ENCODE measurements at places on chromosomes 4 and X.

DNA sequence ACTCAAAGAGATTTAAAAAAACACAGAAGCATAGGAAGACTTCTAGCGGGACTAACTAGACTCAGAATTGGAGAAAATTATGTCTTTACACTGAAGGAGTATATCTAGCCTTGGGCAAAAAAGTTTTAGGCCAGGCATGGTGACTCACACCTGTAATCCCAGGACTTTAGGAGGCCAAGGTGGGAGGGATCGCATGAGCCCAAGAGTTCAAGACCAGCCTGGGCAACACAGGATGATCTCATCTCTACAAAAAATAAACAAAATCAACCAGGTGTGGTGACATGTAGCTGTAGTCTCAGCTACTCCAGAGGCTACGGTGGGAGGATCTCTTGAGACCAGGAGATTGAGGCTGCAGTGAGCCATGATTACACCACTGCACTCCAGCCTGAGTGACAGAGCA is 99.5 kb downstream of the NEUROG2 start:
- no peak for DNase-seq

DNA sequence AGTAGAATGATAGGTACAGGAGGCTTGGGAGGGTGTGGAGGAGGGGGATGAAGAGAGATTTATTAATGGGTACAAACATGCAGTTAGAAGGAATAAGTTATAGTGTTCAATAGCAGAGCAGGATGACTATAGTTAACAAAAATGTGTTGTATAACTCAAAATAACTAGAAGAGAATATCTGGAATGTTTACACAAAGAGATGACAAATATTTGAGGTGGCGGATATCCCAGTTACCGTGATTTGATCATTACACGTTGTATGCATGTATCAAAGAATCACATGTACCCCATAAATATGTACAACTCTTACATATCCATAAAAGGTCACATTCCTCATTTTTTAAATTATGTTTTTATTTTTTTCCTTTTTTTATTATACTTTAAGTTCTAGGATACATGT is 456.6 kb downstream of the MAGEB5 start:
- no peak for DNase-seq

- DNase-seq, result no peak
These were observed 51.4 kb downstream of the SHROOM4 start for GRCh38 chrX:50762578-50762977.

- DNase-seq, result no peak
These were observed 95.0 kb downstream of the ARX start for GRCh38 chrX:24920769-24921168.

DNA sequence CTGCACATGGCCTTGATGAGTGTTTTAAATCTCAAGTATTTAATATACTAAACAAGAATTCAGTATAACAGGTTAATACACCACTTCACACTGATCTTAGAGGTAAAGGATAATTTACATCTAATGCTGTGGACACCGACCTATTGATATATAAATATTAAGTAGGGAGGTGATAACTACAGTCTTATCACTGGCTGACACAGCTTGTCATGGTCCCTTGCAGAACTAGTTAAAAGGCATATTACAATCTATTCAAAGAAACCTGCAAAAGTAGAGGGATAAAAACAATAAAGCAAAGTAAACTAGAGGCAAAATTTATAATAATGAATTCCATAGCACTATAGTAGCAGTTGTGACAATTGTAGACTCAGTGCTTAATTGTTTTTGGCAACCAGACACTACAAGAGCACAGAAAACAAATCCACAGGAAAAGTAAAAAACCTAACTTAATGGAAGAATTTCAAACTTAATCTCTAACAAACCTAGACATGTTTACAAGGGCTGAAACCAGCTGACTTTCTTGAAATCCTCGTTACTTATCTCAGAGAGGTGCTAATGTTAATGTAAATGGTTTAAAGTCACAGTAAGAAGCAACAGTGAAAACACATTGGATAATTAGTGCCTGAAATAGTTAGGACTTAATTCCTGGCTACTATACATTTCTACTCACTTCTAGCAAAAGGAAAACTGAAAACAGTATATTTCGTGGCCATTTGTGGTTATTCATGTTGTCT is 25.0 kb downstream of the MFAP3L start:
- no peak for DNase-seq

DNA sequence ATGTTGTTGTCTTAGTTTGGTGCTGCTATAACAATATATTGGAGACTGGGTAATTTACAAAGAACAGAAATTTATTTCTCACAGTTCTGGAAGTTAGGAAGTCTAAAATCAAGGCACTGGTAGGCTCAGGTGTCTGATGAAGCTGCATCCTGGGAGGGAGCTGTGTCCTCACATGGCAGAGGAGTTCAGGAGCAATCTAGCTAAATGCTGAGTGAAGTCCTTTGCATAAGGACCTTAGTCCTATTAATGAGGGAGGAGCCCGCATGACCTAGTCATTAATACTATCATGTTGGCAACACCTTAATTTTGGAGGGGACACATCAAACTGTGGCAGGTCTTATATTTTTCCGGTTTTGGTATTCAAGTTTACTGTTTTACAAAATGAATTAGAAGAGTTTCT is 36.0 kb upstream of the NSUN7 start:
- no peak for DNase-seq

Measured in stimulated activated CD4-positive, alpha-beta T cell treated with anti-CD3 and anti-CD28 coated beads, Interleukin-2, amount 100 ng/mL, for 24 hours (primary cell).